Iris pigment epithelial cell (primary cell): ENCODE measurements at places on chromosomes 2 and 18.

GRCh38 chr2:174965992-174966744, 39.0 kb downstream of the CHN1 start:
- peak; percentile 59 for DNase-seq

- DNase-seq, result no peak
Observed at GRCh38 chr18:55340998-55341397, 247.0 kb downstream of the TCF4 start.

DNA sequence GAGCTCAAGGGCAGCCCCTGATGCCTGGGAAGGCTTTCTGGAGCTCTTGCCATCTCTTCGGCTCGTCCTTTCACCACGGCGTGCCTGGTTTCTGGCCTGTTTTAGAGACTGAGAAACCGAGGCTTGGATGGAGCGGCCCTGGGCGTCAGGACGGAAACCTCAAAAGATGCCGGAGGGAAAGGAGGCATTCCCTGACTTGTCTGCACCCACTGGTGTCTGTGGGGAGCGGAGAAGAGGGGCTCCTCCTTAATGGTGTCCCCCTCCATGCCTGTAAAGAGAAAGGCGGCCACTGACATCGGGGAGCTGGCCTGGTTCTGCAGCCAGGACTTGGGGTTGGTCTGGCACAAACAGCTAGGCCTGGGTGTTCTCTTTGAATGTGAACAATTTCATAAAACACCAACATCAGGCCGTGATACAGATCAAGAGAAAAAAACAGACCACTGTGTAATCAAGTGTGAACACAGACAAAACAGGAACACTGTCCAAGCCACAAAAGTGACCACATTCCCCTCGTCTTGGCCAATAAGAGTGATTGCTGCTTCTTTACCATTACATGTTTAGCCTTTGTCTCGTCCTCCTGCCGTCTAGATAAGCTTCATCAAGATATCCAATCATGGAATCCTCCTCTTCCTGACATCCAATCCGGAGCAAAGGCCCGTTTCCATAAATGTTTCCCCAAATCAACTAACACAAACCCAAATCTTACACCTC, 633 bp upstream of the ILKAP start:
- DNase-seq, result no peak

DNA sequence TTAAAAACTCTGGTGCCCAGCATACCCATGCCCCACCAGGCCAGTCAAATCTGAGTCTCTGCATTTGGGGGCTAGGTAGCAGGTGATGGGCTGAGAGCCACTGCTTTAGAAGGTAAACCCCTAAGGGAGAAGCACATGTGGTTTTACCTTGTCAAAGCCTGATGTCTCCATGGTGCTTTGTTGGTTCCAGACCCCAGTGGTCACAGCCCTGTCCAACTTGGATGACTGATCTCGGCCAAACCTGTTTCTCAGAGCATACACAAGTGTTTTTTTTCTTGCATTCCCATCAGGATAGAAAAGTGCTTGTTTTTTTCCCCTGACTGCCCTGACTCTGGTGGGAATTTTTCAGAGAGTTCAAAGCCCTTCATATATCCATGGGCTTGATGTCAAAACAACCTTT, 13.5 kb downstream of the PLB1 start:
- no peak for DNase-seq

DNA sequence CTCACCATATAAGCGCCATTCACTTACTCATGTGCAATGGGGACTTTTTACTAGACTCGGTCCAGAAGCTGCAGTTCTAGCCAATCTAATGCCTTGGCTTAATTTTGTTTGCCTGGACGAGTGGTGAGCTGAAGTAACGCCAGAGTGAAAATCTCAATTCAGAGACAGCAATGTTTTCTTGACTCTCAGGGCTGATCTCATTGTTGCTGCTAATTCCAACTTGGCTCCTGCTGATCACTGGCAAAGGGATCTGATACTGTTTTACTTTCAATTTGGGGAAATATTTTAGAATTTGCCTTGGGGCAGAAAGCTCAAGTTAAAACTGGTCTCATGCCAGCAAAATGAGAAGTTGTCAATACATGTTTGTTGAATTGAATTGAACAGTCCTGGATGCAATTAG, 906.6 kb upstream of the CDH2 start:
- DNase-seq, result peak; percentile 25

DNA sequence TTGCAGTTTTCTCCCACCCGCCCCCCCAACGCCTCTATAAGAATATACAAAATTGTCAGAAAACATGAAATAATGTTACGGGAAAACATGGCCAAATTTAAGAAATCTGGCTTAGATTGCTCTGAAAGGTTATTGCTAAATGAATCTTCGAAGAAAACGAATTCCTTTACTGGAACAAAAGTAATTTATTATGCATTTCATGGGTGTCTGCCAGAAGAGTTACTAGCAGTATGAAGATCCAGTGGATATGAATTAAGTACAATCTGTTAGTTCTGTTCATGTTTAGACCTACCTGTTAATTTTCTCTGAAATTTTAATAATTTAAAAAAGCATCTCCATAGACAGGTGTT, 21.9 kb downstream of the GATA6 start:
- no peak for DNase-seq

DNA sequence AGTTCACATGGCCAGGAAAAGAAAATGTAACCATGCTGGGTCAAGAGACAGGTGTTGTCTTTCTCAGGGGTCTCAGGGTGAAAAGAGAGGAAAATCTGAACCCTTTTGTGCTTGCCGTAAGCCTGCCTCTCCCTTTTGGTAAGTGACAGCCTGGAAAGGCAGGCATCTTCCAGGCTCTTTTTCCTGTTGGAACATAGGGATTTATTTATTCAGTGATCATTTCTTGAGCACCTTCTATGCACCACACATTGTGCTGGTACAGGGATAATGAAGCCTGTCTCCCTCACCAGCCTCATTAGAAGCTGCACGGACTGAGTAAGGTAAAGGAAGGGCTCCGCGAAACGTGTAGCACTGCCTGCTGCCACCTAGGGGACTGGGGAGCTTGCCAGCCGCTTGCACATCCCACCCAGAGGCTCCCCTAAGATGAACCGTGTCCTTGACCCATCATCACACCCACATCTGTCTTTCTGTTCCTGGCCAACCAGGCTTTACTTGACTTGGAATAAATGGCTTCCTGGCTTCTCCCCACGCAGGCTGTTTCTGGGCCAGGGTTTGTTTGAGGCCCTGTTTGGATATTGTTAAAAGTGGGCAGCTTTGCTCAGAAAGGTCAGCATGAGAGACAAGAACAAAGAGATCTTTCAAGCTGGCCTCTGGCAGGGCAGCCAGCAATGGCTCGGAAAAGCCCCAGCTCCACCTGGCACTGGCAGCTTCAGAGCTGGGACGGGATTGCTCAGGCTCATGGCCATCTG, 73.3 kb upstream of the MCFD2 start:
- no peak for DNase-seq

DNA sequence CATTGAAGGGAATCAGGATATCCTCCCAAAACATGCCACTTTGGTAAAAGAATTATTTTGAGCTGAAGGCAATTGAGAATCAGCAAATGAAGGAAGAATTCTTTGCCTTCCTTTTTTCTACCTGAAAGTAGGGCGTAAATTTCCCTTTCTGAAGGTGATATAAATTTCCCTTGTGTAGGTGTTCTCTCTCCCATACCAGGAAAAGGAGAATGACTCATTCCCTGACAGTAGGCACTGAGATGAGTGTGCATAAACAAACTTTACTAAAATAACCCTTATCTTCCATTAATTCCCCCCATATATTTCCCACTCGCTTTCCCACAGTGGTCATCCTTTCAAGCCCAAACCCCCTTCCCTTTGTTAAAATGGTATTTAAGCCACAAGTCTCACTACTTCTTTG, 1339.0 kb downstream of the LRP1B start:
- DNase-seq, result peak; percentile 5

DNA sequence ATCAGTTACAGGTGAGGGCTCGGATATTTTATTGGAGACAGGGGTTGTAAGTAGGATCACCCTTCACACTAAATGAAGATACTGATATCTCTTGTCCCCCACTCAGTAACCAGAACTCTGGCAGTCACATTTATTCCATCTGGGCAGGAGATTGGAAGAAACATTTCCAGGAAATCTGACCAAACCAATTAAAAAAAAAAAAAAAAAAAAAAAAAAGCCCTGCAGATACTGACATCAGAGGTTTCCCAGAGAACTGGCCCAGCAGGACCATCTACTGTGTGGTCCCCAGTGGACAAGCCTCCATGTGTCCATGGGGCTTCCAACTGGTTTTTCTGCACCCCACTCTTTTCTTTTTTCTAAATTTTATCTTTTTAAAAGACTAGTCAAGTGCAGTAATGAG, 41.3 kb downstream of the SH2D6 start:
- no peak for DNase-seq

GRCh38 chr18:46630160-46630559, 26.9 kb downstream of the LOXHD1 start:
- no peak for DNase-seq

GRCh38 chr2:188789951-188790350, 184.2 kb upstream of the COL3A1 start:
- DNase-seq, result no peak

GRCh38 chr2:97673915-97674283, 4.4 kb downstream of the C2orf92 start:
- DNase-seq, result no peak

GRCh38 chr2:219947575-219947974, 320.1 kb downstream of the SLC4A3 start:
- peak; percentile 9 for DNase-seq

GRCh38 chr18:73954268-73954667, 193.4 kb downstream of the FBXO15 start:
- DNase-seq, result no peak

DNA sequence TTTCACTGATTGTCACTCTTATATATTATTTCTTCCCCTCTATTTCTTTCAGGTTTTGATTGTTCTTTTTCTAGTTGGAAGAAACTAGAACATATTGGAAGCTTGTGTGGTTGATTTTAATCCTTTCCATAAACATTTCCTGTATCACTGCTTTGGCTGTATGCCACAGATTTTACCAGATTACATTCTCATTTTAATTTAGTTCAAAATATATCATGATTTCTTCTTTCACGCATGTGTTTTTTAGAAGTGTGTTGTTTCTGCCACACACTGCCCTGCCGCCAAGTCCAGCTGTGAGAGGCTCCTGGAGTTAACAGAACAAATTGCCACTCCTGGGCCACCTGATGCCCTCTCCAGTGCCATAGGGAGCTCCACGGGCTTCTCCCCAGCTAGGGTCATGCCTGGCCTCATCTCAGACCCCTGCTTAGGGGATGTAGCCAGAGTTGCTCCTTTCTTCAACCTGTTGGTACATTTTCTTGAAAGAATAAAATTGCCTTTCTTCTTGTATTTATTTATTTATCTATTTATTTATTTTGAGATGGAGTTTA, 206.2 kb upstream of the COPS8 start:
- peak; percentile 14 for DNase-seq

DNA sequence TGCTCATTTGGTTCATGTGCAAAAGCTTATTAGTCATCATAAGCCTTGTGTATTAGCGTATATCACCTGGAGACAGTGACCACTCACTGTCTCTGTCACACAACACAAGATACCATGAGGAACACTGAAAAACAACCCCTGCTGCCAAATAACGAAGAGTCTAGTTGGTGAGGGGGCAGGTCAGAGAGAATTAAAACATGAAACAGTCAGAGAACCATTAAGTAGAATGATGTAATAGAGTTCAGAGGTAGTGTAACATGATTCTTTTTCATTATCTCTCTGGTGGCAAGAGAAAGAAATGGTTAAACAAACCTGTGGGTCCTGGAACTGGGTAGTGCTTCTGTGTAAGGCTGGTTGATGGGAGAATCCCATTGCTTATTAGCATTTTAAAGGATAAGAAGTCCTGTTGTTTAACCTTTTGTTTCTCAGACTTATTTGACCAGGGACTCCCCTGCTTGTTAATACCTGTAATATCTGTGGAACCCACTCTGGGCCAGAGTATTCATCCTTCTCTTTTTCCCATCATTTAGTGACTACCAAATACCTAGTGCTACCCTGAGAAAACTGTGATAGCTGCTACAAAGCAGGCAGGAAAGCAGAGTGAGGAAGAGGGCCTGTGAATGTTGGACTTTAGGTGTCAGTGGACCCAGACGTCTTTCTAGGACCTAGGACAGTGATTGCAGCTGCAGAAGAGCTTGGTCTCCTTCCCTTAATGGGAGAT, 38.0 kb downstream of the PTRHD1 start:
- no peak for DNase-seq

GRCh38 chr18:13616041-13616440, 110.3 kb downstream of the FAM210A start:
- no peak for DNase-seq

GRCh38 chr18:74013955-74014354, 133.7 kb downstream of the FBXO15 start:
- peak; percentile 84 for DNase-seq

GRCh38 chr2:52936029-52936428, 831.6 kb upstream of the CHAC2 start:
- DNase-seq, result peak; percentile 18

DNA sequence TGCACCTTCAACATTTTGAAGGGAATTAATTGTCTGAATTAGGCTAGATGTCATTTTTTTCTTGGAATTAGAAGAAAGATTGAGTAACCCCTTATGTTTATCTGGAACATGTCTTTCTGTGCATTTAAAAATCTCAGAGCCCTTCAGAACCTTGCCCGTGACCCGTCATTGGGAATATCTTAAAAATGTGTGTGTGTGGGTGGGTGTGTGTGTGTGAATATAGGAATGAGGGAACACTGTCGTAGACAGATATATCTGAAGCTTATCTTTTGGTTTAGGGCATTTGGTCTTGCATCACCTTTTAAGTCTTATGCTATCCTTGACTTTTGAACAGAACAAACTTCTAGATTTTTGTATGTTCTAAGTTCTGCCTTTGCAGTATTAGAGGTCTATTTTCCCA, 13.5 kb upstream of the IL1RL1 start:
- DNase-seq, result peak; percentile 9

- no peak for DNase-seq
Observed at GRCh38 chr2:15799432-15799827, 140.9 kb upstream of the MYCN start.

DNA sequence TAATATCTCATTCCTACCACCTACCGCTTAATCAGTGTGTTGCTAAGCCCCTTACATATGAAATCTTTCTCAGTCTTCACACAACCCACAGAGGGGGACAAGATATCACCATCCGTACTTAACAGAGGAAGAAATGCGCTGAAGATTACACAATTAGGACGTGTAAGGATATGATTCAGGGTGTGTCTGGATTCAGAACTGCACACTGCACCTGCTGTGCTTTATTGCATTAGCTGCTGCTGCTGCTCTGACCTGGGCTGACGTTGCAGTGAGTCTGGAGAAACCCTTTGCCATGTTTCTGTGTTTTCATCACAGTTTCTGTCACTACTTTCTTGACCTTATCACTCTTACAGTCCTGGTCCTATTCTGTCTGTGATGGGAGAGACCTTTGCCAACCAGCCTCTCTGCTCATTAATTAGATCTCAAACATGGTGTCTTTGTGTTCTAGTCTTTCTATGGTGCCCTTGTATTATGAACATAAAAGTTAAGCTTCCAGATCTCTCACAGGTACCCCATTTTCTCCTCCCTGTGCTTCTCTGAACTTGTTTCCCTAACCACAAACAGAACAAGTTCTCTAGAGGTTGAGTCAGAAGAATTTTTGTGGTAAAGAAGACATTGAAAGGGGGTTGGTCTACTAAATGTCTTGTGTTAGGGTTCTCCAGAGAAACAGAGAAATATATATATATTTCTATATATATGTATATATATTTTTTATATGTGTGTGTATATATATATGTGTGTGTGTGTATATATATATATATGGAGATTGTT, 92.9 kb upstream of the CYP1B1 start:
- peak; percentile 93 for DNase-seq
